COR-L47 (cell line): ENCODE measurements at places on chromosomes 5 and 9.
A peak's percentile ranks its signal among the peaks of the same experiment; 100 is the strongest.

- DNase-seq = no peak
These were observed 2267.7 kb upstream of the ACO1 start for GRCh38 chr9:30116673-30117217.

GRCh38 chr9:91176426-91176825 is 185.3 kb downstream of the AUH start:
- DNase-seq = no peak

DNA sequence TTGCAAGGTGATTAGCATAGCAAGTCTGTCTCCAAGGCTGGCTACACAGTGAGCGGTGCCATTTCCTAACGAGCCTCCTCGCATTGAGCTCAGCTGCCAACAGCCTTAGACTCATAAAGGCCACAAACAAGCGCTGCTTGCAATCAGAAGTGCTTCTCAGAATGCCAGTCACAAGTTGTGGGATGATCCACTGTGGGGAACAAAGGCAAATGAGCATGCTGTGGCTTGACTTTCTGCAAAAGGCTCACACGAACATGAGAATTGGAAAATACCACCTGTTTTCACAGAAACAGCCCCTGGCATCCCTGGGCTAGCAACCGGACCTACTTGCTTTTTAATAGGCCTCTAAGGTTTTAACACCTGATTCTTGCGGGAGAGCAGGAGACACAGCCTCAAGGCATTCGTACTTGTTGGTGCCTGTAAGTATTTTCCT is 215.5 kb downstream of the FANCC start:
- DNase-seq = no peak

- peak; percentile 52 for DNase-seq
These were observed 333.0 kb downstream of the PDE4D start for GRCh38 chr5:59560553-59560952.

DNA sequence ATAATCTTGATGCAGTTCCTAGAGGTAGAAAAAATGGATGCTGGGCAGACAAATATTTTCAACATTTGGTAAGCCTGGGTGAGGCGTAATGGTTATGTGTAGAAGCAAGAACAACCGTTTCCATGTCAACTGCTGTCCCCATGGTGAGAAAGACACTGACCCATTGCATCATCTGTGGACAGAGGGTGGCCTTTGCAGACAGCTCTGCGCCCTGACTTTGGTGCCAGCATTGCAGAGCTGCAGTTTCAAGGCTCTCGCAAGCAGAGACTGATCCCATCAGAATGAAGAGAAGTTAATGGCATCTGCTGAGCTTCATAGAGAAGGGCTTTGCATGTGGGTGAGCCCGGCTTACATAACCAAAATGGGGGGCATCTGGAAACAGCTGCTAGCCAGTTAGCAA is 179.0 kb upstream of the ADRA1B start:
- DNase-seq = no peak

- DNase-seq = no peak
These were observed 9.5 kb downstream of the OTP start for GRCh38 chr5:77628840-77629508.

GRCh38 chr5:80141147-80141671 is 106.1 kb downstream of the THBS4 start:
- no peak for DNase-seq

DNA sequence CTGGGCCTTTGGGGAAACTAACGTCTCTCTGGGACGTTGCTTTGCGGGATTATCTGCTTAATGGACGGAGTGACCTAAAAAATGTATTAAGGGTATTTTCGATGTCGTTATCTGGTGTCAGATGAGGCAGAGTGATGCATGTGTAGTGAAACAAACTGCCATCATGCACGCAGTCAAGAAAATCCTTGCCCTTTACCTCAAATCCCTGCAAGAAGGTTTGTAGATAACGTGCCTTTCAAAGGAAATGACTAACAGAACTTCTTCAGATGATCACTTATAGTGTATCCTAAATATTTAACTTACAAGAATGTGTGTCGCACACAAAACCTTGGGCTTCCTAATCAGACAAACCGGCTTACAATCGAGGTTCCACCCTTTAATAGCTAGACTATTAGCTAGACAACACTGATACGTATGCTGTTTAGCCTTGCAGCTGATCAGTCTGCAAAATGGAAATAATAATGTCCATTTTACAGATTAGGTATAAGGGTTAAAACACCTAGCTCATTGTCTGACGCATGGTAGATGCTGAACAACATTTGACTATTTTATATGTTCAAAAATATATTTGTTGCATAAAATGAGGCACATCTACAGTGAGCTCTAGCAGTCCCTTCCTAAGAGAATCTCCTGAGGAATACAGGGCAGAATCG is 541 bp upstream of the TBCA start:
- DNase-seq = no peak

DNA sequence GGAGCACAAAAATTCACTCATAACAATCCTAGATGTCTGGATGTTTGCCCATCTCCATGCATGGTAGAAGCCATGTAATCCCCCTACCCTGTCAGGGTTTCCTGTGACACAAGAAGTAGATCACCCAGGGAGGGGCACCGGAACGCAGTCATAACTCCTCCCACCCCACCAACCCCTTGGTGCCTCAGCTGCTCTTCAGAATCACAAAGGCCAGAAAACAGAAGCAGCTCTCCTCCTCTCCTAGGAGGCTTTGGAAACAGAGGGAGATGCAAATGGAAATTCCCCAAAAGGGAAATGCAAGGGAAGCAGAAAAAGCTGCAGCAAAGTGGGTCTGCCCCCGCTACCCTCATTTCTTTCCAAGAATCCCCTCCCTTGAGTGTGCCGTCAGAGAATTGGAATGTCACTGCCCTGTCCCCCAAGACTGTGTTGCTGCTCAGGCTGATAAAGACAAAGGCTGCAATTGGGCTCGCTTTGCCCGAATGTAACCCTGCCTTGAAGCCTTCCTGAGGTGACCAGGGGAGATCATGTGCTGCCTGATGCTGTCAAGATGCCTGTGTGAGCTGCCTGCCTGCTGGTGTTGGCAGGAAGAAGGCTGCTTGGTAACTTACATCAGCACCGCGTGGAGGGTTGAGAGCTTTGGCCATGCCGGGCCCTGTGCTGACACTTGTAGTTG is 65.5 kb upstream of the ABCA1 start:
- no peak for DNase-seq

GRCh38 chr9:73182928-73183327 is 31.3 kb downstream of the ANXA1 start:
- DNase-seq = no peak

DNA sequence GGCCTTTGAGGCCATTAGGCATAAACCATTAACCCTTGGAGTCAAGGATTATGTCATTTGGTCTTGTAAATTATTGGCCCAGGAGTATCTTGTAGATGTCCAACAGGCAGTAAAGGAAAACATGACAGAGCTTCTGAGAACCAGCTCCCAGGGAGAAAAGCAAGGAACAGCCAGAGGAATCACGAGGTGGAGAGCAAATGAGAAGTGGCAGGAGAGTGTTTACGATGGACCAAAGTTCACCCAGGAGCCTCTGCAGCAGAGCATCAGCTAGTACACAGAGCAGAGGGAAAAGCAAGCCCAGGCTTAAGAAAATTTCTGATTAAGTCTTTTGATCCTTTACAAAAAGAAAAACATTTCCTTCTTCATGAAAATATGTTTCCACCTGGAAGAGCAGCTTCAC is 206.2 kb downstream of the NDUFS4 start:
- DNase-seq = no peak

- DNase-seq = no peak
These were observed 10.6 kb upstream of the PPP1R26 start for GRCh38 chr9:135468854-135469521.

GRCh38 chr5:177609076-177610059 is 9.4 kb downstream of the B4GALT7 start:
- DNase-seq = no peak
